CD4-positive, alpha-beta T cell treated with Interferon gamma for 1 hour (primary cell): ENCODE measurements at places on chromosomes 11 and 22.

- no peak for DNase-seq
Measured at GRCh38 chr22:17823964-17824363, 49.7 kb upstream of the BID start.

DNA sequence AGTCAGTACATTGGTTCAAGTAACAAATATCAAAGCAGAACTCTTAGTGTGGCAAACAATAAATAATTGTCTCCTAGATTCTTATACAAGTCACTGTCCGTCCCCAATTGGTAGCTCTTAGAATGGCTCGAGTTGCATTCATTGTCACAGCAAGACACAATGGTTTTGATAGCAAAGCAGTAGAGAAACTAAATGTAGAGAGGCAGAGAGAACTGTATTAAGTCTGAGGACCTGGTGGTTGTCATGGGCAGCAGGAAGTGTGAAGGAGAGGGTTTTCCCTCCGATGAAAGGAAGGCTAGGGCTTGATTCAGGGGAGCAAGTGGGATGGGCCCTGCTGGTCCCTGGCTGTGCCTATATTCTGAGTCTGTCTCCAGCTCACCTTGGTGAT is 36.6 kb downstream of the RCOR2 start:
- DNase-seq: no peak

DNA sequence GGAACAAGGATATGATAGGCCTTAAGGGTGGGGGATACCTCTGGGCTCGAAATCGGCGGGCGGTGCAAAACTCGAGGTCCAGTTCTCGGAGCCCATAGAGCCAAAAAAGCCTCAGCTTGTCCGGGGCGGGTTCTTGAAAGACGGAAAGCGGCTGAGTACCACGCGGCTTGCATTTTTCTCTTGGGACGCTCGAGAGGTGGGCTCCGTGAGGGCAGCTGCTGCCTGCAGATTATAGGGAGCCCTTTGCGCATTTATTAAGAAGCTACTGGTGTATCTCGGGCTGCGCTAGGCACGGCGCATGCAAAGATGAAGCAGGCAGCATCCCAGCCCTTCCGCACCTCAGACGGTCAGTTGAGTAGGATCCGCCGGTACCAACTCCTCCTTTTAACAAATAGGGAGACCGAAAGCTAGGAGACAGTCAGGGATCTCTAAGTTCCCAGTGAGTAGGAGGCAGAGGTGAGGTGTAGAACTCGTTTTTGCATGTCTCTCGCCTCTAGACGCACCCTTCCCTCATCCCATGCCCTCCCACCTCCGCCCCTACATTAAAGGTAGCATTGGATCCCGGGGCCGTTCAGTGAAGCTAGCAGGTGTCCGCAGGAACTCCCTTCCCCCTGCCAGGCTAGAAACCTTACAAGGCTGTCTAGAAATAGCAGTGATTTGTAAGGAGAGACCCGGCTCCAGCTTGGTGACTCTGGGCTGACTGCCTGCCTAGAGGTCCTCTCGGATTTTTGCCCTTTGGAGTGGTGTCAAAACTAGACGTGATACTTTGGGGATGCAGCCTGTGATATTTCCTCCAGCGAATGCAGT is 768 bp downstream of the LDHA start:
- DNase-seq: no peak

DNA sequence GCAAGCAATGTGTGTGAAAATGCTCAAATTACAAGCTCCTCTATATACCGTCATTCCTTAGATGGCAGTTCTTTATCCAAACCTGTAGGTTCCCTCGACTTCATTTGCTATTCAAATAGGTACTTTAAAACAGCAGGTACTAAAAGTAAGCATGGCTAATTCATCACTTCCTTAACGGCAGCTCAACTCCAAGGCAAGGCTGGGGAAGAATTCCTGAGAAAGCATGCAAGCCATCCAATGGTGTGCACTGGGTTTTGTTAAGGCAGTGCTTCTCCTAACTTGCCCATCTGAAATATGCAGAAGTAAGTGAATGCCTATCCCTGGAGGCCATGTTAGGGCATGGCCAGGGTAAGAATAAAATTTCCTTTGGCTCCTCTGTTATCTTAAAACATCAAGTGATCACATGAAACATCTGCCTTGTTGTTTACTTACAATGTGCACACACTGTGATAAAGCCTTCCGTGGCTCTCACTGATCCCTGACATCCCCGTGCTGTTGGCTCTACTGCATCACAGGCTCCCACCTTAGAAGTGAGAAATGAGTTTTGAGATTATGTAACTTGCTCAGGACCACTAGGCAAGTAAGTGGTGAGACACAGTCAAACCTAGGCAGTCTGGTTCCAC is 52.1 kb downstream of the SMCO4 start:
- DNase-seq: no peak

- DNase-seq: no peak
Measured at GRCh38 chr22:41226723-41227655, 13.7 kb downstream of the CHADL start.

DNA sequence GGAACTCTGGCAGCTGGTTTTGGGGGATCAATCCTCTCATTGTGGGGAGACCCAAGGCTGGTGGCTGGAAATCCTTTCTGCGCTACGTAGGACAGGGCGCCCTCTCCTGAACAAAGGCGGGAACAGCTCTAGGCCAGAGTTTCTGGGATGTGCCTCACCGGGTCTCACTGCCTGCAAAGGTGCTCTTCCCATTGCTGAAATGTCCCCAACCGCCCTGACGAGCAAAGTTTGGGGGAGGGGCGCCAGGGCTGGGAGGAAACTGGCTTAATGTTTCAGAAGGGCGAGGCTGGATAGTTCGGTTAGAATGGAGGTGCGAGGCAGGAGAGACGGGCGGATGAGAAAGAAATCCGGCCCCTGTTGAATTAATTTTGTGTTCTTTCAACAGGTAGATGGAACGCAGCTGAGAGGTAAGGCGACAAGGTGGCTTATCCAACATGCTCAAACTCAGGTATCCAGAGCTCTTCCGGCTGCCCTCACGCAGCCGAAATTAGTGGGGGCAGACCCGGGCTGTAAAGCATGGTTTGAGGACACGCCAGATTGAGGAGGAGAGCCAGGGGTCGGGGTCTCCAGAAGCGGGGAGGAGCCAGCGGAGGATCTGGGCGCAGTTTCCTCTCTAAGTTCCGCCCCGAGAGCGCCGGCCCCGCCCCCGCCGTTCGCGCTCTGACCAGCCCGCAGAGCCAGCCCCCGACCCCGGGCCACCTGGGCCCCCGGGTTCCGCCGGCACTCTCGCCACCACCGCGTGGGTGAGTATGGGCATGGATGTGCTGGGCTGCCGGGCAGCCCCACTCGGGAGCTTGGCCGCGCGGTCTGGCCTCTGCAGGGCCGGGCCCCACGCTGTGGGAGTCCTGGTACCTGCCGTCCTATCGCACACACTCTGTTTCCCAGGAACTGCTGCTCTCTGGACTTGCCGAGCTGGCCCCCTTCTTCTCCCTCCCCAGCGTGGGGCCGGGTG is at the start of gene PGAP2:
Gene PGAP2, plus strand, starts transcription at position 652 of the 952 bp plus-strand sequence. CDS start 2,700 bp downstream, outside the sequence.
- peak; percentile 53 for DNase-seq

GRCh38 chr11:77187776-77188632 is 60.0 kb downstream of the MYO7A start:
- DNase-seq: peak; percentile 56

- peak; percentile 20 for DNase-seq
Measured at GRCh38 chr11:46389450-46390330, 1.9 kb downstream of the CHRM4 start.
